ENCODE measurements at places on chromosomes 16 and 17. TPM values are rescaled to one million over a fixed set of nuclear protein-coding genes. Genes with fewer than 3 reads are reported as not detected.

DNA sequence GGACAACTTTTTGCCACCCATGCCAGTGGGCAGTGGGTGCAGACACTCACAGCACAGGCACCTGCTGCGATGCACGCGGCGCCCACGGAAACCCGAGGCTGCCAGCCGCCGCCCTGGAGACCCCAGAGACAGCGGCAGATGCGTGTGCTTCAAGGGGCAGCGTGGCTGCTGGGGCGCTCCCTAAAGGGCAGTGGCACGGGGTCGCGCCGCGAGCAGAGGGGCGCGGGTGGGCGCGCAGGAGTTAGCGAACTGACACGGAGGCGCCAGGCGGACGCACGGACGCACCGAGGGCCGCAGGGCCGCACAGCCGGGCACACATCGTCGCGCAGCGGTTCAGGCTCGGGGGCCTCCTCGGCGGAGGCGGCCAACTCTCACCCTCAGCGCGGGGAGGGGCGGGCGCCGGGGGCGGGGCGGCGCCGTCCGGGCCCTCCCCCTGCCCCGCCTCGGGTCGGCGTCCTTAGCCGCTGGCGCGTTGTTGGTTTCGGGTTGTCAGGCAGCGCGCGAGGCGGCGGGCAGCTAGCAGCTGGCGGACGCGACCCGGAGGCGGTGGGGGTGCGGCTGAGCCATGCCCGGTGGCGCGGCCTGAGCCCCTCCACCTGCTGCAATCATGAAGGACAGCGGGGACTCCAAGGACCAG lies at the start of gene KIF19:
TSS of gene KIF19 (plus strand) at position 484 of the 637 bp plus-strand sequence. CDS start at position 608, 124 bp downstream.
- DNase-seq = peak; percentile 99

DNA sequence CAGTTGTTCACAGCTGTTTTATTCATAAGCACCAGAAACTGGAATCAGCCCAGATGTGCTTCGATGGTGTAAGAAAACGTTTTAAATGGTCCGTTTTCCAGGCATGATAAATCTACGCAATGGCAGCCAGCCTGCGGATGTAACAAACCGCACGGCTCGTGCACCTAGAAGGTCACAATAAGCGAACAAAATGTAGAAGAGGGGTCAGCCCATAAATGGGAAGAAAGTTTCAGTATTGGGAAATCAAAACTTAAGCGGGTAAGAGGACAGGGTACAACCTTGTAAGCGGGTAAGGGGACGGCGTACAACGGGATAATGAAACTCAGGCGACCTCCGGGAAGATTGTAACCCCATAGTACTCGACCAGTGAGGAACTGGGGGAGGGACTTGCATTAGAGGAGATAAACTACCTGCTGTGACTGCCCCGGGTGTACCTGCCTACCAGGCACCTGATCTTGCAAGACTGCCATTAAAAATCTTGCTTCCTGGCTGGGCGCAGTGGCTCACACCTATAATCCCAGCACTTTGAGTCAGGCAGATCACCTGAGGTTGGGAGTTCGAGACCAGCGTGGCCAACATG lies 66.6 kb downstream of the ANKRD11 start:
- DNase-seq = no peak

DNA sequence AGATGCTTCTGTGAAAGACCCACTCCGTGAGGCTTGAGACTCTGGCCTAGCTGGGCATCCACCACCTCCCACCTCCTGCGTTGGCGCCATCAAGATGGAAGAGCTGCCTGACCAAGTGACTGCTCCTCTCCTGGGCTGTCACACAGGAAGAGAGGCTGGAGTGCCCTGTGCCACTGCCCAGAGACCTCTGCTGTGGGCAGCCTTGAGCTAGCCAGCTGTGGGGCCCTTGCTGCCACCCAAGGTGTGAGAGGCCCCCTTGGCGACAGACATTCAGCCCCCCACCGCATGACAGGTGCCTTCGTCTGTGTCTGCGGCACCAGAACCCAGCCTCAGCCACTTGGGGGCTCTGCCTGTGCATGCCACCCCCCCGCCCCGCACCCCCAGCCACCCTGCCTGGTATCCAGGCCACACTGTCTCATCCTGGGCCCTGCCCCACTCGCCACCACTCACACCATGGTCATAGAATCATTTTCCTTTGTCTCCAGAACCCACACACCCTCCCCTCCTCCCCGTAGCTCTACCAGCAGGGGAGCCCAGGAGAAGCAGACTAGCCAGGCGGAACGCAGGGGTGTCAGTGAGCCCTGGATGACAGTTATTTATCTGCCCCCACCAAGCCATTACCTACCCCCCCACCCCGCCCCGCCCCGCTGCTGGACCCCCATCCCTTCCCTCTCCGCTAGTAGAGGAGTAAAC lies 120.9 kb upstream of the LHX1 start:
- no peak for DNase-seq

GRCh38 chr16:66346221-66346620 lies 20.3 kb upstream of the CDH5 start:
- no peak for DNase-seq

GRCh38 chr16:65618931-65619330 lies 497.1 kb upstream of the CDH11 start:
- DNase-seq = no peak

- DNase-seq = no peak
Measured at GRCh38 chr17:17126131-17127110, 79.7 kb downstream of the PLD6 start.

DNA sequence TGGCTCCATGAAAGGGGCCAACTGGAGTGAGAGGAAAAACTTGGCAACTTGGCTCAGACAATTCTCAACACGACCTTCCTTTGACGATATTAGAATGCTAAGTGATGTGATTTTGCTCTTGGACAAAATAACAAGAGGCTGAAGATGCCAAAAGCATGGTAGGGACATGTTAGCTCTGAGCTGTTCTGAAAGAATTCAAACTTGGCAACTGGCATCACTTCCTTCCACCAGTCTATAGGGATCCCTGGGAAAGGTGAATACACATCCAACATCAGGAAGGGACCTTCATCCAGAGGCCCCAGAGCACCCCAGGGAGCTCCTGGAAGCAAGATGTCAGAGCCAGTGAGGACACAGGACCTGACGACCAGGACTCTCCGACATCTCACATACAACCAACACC lies 4.3 kb downstream of the KRT37 start:
- DNase-seq = no peak

DNA sequence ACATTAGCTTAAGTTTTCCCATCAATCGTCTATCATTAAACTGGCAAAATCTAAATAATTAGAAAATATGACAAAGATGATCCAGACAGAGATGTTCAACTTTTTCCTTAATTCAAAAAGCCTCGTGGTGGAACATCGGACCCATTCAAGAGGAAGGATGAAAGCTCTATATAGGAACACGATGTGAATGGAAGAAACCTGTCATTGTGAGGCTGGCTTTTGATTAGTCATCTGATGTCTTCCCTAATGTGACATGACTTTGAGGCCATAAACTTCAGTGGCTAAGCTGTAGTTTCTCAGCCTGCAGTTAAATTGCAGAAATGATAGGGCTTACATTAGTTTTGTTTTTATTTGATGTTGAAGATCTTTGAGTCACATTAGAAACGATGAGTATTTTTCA lies 1.0 kb downstream of the AMZ2 start:
- DNase-seq = no peak

DNA sequence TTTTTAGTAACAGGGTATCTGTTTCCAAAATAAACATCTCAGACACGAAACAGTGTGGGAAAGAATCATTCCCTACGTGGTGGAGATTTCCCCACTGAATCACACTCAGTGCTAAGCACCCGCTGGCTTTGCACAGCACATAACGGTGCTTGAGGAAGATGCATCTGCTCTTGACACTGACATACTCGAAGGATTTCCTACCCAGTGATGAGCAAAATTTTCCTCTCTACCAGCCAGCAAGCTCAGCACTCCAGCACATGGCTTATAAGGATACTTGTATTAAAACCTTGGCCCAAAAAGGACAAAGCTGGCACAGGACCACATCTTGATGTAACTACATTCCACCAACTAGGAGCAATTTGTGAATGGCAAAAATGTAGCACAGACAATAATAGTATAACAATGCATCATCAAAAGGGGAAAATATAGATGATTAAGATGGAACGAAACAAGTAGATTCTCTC lies 59.0 kb downstream of the ANKFY1 start:
- no peak for DNase-seq

DNA sequence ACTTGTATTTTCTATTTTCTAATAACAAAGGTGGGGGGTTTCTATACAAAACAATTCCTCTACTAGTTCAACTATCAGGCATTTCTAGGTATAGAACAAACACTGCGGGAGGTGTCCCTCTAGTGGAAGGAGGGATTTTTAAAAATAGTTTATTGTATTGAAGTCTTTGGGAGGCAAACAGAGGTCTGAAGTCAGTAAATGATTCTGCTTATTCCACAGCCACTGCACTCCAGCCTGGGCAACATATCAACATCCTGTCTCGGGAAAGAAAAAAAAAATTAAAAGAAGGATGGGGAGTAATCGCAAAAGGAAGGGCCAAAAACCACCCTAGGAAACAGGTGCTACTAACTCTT lies 648 bp upstream of the ERCC4 start:
- DNase-seq = no peak

DNA sequence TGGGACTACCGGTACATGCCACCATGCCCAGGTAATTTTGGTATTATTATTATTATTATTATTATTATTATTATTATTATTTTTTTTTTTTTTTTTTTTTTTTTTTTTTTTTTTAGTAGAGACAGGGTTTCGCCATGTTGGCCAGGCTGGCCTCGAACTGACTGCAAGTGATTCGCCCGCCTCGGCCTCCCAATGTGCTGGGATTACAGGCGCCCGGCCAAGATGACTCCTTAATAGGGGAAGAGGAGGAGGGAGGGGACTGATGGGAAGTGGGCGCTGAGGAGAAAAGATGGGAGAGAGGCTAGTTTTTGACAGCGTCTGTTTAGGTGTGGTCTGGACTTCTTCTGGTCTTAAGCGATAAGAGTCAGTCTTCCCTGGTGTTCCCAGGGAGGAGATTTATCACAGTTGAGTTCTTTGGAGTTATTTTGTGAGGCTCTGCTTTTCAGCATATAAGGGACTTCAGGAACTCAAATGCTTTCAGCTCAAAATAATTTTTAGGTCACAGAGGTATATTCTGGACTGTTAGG lies 34.4 kb upstream of the SLC5A10 start:
- no peak for DNase-seq

- DNase-seq = no peak
Measured at GRCh38 chr17:65489413-65490155, 71.9 kb downstream of the AXIN2 start.

DNA sequence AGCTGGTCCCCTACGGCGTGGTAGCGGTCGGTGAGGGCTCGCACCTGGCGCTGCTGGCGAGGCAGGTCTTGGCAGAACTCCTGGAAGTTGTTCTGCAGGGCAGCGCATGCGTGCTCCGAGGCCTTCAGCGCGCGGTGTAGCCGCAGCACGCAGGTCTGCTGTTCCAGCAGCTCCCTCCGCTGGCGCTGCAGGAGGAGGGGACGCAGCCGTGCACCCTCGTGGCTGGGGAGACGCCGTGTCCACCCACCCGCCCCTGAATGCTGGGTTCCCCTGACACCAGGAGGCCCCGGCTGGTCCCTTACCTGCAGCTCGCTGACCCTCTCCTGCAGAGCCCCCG lies 12.2 kb downstream of the EVPL start:
- peak; percentile 73 for DNase-seq

DNA sequence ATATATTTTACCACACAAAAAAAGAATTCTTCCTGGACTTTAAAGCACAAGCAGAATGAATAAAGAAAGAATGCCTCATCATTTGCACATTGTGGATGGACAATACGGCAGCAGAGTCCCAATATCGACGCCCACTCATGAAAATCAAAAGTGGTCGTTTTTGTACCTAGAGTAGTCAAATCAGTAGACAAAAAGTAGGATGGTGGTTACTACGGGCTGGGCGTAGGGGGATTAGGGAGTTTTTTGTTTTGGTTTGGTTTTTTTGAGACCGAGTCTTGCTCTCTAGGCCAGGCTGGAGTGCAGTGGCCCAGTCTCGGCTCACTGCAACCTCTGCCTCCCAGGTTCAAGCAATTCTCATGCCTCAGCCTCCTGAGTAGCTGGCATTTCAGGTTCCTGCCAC lies 8.6 kb upstream of the CENPV start:
- no peak for DNase-seq

The LGALS9 gene
- total RNA-seq = 0.63 TPM

The AFMID gene
- total RNA-seq = 36.4 TPM

The SCNN1G gene
- total RNA-seq = 0.48 TPM
